T-helper 1 cell (primary cell): ENCODE measurements at places on chromosomes 11 and 22.

DNA sequence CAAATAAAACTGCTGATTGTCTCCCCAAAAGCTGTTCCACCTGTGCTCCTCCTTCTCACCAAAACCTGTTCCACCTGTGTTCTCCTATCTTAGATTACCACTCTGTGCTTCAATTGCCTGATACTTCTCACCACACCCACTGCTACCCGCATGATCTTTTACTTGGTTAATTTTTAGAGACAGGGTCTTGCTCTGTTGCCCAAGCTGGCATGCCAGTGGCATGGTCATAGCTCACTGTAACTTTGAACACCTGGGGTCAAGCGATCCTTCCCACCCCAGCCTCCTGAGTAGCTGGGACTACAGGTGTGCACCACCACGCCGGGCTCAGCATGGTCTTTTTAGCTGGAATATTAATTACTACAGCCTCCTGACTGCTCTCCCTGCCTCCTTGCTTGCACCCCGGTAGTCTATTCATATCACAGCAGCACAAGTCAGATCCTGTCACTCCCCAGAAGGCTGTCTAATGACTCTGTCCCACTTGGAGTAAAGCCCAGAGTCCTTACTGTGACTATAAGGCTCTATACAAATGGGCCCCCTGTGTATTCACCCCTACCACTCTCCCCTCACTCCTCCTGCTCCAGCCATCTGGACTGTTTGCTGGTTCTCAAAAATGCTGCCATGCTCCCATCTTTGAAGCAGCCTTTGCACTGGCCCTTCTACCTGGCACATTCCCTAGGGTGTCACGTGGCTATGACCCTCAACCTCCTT is 3.5 kb downstream of the C11orf91 start:
- no peak for DNase-seq

DNA sequence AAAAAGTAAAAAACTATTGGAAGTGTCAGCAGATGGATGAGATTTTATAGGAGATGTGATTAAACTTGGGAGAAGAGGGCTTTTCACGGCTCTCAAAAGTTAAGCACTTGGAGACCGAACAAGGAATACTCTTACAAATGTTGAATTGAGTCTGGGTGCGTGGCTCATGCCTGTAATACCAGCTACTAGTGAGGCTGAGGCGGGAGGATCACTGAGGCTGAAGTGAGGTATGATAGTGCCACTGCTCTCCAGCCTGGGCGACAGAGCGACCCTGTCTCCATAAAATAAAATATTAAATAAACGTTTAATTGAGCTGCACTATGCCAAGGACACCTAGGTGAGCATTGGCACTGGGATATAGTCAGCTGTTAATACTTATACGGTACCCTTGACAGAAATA is 1.9 kb downstream of the CEP57 start:
- no peak for DNase-seq

- no peak for DNase-seq
These were observed 94.9 kb upstream of the SEPTIN5 start for GRCh38 chr22:19619144-19620009.

DNA sequence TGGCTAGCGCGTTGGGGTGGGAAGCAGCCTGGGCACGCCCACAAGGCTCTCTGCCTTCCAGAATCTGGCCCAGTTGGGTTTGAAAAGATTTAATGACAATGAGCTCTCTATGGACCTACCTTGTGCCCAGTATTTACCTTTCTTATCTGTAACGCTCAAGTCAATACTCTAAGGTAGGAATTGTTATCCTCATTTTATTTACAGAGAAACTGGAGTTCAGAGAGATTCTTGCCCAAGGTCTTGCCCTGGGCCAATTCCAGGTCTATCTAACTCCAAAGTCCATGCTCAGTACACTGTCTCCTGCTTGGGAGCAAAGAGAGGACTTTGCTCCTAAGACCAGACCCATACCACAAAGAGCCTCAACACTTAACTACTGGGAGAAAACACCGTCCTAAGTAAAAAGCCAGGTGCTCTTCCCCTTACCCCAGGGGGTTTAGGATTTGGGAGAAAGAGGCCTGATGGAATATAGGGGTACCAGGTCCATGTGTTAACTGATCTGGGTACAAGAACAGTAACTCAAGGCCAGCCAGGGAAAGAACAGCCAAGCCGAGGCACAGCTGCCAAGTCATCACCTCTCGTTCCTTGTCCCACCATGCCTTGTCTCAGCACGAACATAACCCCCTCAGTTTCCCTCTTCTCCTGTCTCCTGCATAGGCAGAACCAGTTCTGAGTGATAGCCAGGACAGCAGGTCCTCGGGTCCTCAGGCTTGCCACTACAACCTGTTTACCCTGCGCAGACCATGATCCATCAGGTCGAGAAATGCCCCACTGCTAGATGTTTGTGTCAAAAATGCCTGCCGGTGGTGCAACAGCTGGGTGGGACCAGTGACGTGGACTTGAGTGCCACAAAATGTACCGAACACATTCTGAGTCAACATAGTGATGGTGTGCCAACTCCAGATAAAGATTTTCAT is 14.6 kb downstream of the APOA4 start:
- no peak for DNase-seq

GRCh38 chr11:20854215-20854955 is 185.0 kb downstream of the NELL1 start:
- no peak for DNase-seq

DNA sequence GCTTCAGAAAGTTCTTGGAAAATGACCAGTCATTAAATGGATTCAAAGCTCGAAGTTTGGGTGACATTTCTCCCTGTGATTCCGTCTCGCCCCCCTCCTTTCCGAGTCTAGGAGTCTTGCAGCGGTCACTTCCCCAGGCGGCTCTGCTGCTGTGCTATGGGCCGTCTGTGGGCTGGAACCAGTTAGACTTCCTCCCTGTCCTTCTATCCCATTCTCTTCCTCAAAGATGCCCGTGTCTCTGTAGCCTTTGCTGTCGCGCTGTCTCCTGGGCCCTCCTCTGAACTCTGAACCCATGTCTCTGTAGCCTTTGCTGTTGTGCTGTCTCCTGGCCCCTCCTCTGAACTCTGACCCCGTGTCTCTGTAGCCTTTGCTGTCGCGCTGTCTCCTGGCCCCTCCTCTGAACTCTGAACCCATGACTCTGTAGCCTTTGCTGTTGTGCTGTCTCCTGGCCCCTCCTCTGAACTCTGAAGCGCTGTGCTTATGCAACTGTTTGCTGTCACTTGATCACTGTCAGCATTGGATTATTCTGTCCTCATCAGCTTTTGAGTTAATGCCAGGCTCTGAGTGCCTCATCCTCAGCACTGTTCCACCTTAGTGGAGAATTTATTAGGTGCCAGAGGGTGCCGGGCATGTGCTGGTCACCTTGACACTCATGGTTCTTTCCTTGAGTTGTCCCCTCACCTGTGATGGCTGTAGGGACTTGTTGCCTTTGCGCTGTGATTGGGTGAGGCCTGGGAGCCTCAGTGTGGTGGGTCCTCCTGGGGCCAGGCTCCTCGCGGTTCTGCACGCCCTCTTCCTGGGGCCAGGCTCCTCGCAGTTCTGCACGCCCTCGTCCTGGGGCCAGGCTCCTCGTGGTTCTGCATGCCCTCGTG is 173.3 kb downstream of the TBC1D22A start:
- no peak for DNase-seq

- DNase-seq: no peak
These were observed 12.5 kb upstream of the EXPH5 start for GRCh38 chr11:108606070-108606469.

DNA sequence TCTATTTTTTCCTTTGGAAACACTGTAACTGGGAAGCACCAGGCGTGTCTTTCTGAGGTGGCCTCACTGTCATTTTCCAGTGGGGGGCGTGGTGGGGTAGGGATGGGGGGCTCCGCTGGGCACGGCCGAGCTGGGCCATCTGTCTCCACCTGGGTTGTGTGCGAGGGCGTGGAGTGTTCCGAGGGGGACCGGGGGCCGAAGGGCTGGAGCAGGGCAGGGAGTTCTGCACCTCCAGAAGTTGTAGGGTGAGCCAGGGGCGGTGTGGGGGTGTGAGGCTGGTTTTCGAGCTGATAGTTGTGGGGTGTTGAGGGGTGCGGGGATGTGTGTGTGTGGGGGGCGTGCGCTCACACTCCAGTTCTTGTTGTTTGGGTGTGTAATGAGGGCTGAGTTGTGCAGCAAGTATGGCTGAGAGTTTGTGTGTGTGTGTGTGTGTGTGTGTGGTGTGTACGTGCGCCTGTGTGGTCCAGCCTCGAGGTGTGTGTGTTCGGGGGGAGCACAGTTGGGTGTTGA is 10.8 kb downstream of the YPEL4 start:
- DNase-seq: no peak

- DNase-seq: no peak
These were observed 55.6 kb downstream of the OR4C45 start for GRCh38 chr11:50088231-50088630.

DNA sequence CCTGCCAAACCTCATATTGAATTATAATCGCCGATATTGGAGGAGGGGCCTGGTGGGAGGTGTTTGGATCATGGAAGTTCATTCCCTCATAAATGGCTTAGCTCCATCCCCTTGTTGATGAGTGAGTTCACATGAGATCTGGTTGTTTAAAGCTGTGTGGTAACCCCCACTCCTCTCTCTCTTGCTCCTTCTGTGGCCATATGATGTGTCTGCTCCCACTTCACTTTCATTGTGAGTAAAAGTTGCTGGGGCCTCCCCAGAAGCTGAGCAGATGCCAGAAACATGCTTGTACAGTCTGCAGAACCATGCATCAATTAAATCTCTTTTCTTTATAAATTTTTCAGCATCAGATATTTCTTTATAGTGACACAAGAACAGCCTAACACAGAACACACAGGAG is 929.0 kb upstream of the FAT3 start:
- DNase-seq: no peak

- no peak for DNase-seq
These were observed 78.7 kb downstream of the SHANK2 start for GRCh38 chr11:71173709-71174108.

GRCh38 chr11:110522471-110522870 is 92.7 kb downstream of the FDX1 start:
- DNase-seq: no peak

DNA sequence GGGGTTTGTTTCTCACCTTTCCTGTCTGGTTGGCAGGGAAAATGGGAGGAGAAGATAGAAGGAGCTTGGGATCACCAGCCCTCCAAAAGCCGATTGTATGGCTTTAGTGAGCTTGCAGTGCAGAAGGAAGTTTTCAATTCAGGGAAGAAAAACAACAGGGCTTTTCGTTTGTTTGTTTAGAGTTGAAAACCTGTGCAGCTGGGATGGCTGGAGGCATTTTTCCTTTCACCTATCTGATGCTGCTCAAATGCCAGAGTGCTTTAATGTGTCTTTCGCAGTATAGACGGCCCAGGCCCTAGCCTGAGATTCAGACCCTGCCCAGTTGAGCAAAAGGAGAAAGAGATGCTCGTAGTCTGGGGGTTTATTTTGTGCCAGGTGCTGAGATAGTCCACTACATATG is 87.9 kb downstream of the INSC start:
- DNase-seq: no peak

- no peak for DNase-seq
These were observed 32.7 kb downstream of the NARS2 start for GRCh38 chr11:78542007-78542406.

GRCh38 chr11:34575671-34576070 is 45.2 kb upstream of the EHF start:
- DNase-seq: no peak

- no peak for DNase-seq
These were observed 63.3 kb upstream of the SUSD2 start for GRCh38 chr22:24117942-24118341.

DNA sequence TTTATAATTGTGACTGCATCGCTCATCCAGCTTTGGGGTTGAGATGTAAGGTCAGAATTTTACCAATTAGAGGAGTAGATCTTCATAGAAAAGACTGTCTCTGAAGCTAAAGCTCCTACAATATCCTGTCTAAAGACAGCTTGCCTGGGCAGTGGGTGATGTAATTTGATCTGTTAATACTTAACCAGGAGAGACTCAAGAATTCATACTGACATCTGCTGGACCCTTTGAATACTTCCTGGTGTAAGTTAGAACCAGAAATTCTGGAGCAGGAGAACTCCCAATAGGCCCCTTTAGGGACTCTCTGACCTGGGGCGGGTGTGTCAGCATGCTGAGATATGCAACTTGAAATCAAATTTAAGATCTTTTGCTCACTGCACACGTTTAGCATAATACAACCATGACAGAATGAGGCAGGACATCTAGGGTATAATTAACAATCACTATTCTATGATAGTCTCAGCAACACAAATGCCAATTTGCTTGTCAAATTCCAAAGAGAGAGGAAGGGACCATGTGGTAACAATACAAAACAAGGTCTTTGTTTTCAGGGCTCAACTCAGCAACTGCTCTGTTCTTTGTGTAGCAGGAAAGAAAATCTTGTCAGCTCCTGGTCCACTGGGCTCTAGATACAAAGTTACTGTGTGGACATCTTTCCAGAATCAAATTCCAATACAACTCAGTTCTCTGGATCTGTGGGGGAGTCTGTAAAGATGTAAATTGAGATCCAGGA is 143.9 kb downstream of the INSC start:
- DNase-seq: no peak

DNA sequence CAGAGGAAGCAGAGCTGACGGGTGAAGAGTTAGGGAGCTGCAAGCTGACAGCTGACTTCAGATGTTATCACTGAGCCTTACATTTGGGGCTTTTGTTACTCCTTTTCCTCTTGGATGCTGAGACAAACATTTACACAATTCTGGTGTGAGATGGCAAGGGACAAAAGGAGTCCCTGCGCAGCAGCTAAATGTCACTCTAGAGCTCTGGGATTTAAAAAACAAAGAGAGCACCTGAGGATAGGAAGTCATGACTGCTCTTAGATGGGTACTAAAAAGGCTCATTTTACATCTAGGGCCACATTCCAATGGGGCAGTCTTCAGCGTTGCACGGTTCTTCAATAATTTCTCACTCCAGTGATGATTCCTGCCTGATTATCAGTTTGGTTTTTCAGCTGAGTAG is 204.5 kb downstream of the RAB38 start:
- no peak for DNase-seq

DNA sequence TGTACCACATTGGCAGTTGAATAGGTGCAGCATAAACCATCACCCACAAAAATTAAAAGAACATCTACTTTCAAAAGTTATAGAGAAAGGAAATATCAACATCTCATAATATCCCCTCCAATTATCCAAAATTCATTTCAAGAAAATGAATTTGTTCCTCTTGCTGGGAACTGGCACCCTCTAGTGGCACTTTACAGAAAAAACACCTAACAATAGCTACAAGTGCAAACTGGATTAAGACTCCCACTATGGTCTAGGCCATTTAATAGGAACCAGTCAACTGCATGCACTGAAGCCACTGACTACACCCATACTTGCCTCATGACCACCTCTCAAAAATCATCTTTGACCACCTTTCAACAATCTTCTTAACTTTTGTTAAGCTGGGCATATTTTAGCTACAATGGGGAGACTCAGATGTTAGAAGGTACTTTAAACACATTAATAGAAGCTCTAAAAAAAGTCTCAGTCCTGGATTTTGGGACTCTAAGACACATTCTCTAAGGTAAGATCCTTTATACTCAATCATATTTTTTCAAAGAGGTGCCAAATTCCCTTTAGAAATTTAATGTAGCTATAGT is 17.3 kb downstream of the TRAF6 start:
- no peak for DNase-seq
